ENCODE measurements at places on chromosomes 16 and 17.

- DNase-seq = no peak
Measured at GRCh38 chr17:43644081-43644480, 17.6 kb downstream of the MEOX1 start.

DNA sequence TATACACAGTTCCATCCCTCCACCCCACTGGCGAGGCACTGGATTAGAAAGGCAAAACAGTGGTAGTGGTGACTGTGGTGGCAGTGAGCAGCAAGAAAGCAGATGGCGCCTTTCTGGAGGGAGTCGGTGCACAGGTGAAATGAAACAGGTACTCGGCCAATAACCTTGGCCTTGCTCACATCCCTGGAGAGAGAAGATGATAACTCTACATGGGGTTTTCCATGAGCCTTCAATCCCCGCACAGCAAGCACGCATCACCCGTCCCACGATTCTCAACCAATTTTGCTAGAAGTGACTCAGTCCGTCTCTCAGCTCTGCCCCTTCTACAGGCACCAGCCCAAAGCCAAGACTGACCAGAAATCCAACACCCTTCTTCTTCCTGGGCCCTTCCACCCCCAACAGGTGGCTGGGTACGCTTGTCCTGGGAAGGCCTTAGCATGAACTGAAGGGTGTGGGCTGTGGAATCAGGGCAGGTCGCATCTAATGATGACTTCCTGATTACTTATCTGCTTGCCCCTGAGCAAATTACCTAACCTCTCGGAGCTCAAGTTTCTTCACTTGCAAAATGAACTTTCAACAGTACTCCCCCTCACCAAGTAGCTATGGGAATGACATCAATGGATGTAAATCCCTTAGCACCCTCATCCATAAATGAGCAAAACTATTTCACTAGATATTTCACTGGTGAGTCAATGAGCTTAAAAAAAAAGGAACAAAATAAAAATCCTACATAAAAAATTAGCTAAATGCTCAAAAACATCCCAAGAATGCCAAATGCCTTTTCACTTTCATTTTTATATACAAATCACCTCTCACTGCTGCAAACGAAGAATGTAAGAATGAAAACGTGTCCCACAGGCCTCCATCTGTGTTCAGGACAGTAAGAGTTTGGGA is 18.0 kb downstream of the XPO6 start:
- DNase-seq = peak; percentile 94

GRCh38 chr17:16818821-16819683 is 129.0 kb downstream of the CCDC144A start:
- no peak for DNase-seq

DNA sequence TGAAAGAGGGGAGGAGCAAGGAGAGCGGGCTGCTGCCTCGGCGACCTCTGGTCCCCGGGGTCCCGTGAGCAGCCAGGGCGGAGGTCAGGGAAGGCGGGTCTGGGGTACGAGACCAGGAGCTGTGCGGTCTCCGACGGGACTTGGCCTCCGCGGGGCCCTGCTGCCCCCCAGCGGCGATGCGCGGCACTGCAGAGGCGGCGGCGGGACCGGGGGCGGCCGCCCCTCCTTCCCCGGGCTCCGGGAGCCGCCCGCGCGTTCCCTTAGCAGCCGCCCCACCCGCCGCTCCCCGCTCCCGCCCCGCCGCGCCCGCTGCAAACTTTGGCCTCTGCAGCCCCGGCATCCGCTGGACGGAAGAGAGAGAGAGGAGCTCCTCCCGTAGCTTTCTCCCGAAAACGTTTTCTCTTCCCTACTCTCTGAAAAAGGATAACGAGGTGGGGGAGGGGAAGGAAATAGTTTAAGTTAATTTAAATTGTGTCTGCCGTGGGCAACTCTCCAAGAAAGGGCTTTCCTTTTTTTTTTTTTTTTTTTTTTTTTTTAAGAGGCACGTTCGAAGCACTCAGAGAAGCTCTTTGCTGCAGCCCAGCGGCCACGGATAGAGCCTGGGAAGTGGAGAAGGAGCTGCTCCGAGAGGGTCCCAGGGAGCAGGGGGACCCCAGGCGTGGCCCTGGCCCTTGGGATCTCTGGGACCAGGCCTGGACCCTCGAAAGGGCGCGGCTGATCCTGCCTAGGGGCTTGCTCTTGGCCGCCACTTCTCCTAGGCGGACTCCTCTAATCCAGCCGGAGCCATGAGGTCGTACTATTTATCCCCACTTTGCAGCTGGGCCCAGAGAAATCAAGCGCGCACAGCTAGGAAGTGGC is 43.2 kb downstream of the C16orf82 start:
- DNase-seq = no peak

DNA sequence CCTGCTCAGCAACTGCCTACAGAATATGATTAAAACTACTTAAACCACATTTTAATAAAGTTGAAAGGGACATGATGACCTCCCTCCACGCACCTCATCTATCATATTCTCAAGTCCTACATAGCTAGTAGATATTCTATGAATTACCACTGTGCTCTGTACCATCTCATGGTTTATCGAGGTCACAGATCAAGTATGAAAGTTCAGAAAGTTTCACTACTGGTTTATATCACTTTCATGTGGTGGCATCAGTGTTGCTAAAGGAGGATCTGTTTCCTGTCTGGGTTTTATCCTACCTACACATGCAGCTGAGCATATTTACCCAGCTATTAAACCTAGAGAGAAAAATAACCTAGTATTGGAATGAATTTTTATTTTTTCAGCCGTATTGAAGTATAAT is 214.9 kb upstream of the MON1B start:
- no peak for DNase-seq

- DNase-seq = no peak
Measured at GRCh38 chr17:67867591-67867990, 42.3 kb downstream of the BPTF start.

DNA sequence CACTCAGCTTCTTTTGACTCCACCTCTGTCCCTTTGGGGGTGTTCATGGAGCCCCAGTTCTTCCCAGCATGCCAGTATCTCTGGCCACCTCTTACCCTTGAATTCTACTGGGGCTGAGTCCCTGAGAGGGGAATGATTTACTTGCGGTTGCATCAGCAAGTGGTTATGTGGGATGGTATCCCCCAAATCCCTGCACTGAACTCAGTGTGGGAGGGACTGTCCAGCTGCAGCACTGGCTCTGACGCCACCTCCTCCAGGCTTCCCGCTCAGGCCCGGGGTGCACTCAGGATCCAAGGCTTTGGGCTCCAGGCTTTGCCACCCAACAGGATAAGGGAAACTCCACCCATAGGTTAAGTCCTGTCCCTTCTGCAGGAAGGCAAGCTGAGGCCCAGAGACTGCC is 21.1 kb upstream of the BRD7 start:
- no peak for DNase-seq

DNA sequence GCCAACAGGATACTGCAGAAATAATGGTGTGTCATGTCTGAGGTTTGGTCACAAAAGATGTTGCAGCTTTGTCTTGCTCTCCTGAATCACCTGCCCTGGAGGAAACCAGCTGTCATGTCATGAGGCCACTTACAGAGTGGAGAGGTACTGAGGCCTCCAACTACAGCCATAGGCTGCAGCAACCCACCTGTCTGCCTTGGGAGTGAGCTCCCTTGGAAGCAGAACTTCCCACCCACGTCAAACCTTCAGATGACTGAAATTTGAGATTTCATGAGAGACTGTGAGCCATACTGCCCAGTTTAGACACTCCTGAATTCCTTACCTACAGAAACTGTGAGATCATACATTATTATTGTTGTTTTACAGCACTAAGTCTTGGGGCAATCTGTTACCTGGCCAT is 475.9 kb downstream of the HS3ST3B1 start:
- no peak for DNase-seq

DNA sequence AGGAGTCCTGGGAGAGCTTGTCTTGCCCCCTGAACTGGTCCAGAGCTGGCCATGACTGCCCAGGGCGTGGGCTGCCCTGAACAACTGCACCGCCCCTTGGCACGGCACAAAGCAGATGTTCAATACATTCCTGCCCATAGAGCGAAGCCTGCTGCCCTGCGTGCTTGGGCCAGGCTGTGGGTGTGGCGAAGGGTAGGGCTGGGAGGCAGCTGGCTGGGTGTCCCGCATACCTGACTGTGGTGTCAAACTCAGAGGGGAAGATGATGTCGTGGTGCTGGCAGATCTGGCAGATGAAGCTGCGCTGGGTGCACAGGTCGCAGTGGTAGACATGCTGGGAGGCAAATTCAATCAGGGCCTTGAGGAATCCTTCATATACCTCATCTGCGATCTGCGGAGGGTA is 124.2 kb upstream of the SMURF2 start:
- DNase-seq = no peak

DNA sequence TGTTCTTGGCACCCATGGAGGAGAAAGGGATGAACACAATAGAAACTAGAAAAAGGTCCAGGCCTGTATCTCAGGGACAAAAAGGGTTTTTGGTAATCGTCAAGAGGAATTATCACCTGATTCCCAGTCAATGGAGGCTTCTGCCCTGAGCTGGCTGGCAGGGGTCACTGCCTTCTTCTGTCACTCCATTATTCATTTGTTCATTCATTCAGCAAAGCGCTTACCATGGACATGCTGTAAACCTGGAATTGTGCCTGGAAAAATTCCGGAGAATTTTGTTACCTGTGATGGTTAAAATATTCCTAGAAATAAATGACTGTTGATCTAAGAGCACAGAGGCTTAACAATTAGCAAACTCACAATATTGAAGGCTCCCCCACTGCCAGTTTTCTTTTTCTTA is 212.3 kb downstream of the SHISA9 start:
- no peak for DNase-seq

DNA sequence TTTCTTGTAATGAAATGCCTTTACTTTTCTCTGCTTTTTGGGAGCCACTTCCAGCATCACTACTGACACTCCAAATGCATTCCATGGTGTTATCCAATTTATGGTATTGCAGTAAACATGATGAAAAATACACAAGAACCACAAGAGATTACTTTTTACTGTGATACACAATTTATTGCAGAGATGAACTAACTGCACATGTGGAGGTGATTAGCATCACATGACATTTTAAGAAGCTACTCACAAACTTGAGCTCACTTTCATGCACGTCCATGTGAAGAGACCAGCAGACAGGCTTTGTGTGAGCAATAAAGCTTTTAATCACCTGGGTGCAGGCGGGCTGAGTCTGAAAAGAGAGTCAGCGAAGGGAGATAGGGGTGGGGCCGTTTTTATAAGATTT is 780.5 kb upstream of the GOT2 start:
- DNase-seq = no peak

- DNase-seq = no peak
Measured at GRCh38 chr17:40459636-40460603, 16.7 kb downstream of the IGFBP4 start.

GRCh38 chr17:58706351-58707140 is 14.1 kb downstream of the RAD51C start:
- DNase-seq = no peak

DNA sequence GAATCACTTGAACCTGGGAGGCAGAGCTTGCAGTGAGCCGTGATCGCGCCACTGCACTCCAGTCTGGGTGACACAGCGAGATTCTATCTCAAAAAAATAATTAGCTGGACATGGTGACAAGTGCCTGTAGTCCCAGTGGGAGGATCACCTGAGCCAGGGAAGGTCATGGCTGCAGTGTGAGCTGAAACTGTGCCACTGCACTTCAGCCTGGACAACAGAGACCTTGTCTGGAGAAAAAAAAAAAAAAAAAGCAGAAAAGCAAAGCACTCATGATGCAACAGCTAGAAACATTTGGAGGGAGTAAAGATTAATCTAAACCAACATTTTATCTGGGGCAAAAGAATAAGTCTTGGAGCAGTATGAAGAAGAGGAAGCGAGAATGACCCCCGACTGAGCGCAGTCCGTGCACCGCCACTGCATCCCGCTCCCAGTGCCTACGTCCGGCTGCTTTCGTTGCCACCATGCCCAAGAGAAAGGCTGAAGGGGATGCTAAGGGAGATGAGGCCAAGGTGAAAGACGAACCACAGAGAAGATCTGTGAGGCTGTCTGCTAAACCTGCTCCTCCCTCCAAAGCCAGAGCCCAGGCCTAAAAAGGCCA is 8.2 kb downstream of the PRPSAP1 start:
- no peak for DNase-seq

Measured in non-pigmented ciliary epithelial cell (primary cell).